ENCODE measurements at places on chromosomes 7 and 10.

DNA sequence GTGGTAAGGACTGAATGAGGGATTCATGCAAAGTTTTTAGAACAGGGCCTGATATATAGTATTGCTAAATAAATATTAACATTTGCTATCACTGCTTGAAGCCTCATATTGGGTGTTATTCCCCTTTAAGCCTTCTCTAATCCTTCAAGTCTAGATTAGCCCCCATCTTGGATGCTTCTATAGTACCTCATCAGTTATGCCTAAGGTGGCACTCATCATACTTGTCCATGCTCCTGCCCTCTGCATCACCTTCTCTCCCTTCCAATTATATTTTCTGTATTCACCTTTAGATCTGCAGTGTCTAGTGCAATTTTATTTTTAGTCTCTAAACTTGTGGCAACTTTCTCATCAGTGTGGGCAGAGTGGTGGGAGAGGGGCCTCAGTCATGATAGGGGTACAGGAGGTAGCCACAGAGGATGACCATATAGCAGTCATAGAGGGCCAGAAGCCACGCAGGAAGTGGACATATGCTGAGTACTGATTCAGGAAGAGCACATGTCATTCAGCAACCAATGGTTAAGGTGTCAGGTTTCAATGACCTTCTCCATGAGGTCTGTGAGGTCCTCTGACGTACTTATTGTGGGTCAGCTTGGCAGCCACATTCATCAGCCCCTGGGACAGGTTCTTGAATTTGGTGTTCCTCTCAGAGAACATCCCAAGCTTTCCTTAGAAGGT lies 2.5 kb downstream of the ENTPD1 start:
- DNase-seq: no peak

- no peak for DNase-seq
These were observed 217.3 kb upstream of the CCDC6 start for GRCh38 chr10:60123668-60124067.

GRCh38 chr7:299628-300027 lies 9.7 kb downstream of the FOXL3 start:
- DNase-seq: no peak

DNA sequence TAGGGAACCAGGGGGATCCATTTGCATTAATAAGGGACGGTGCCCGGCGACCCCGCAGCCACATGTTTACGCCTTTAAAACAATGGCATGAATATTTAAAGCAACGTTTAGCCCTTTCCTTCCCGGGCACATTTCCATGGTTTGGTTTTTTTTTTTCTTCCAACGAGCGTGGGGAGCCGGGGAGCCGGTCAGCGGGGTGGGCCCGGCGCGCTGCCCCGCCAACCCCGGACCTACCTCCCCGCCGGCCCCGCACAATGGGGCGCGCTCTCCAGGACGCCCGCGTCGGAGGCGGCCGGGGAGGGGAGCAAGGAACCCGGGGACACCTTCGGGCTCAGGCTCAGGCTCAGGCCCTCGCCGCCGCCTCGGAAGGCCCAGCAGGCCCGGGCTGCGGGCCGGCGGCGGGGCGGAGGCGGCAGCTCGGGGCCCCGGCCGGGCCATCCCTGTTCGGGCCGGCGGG lies 1.0 kb downstream of the SEPHS1 start:
- no peak for DNase-seq

DNA sequence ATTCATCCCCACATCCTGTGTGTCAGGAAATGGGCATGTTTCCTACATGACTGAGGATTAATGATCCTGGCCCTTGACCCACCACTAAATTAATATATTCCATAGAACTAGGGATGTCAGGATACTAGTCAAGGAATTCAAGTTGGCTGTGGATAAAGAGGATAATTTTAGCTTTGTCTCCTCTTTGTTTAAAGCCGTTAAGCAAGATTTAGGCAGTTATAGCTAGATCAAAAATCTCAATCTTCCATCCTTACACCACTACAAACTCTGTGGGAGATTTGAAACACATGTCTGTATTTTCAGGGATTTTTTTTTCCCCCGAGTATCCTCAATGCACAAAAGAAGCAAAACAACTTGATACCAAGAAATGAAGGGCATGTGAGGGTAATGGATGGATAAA lies 417.1 kb downstream of the MAGI2 start:
- no peak for DNase-seq

GRCh38 chr7:12370249-12370648 lies 33.4 kb downstream of the VWDE start:
- DNase-seq: no peak

DNA sequence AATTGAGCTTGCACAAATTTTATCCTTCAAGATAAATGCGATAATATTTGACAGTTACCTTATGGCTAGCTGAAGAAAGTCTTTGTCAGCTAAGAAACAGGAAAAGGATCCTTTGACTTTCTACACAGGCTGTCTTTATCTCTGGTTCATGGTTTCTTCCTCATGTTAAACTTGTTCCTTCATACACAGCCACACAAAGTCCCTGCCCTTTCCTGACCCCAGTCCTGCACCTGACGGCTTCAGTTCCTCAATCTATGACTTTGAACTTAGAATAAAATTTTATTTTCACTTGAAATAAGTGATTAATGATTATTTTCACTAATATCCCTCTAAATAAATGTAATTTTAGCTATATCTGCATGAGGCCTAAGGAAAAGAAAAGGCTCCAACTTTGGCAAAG lies 77.8 kb upstream of the PRSS1 start:
- no peak for DNase-seq

GRCh38 chr10:78354101-78354500 lies 320.4 kb downstream of the RPS24 start:
- no peak for DNase-seq

DNA sequence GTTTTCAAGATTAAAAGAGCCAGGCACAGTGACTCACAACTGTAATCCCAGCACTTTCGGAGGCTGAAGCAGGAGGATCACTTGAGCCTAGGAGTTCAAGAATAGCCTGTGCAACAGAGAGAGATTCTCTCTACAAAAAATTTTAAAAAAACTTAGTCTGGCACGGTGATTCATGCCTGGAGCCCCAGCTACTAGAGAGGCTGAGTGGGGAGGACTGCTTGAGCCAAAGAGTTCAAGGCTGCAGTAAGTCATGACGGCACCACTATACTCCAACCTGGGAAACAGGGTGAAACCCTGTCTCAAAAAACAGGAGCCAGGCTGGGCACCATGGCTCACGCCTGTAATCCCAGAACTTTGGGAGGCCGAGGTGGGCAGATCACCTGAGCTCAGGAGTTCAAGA lies 86.6 kb upstream of the KCTD7 start:
- no peak for DNase-seq

DNA sequence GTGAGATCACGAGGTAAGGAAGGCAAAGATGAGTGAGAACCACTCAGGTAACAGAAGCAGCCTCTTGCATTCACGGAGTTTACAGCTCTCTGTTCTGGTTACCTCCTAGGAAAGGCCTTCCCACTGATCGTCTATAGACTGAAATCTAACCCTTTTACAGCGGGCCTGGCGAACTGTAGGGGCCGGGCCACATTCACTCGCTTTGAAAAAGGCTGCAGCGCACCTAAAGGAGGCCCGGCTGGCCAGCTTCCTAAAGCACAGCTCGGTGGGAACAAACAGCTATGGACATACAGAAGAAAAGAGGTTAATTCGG lies 565 bp downstream of the ATP5MK start:
- no peak for DNase-seq

DNA sequence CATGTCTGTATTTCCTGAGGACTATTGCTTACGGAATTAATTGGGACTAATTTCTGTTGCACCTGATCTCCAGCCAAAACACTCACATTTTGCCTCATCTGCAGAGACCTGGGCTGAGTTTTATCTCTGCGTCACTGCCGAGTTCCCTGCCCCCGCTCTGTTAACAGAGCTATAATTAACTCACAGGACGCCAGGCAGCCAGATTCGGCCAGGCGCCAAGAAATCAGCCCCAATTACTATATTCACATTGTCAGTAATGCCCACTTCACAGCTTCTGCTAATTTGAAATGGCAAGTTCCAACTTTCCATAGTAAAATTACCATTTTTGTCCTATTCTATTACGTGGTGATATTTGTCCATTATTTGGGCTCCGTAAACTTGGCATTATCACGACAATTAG lies 130.5 kb downstream of the CUX1 start:
- no peak for DNase-seq

- DNase-seq: no peak
These were observed 63.2 kb upstream of the PODXL start for GRCh38 chr7:131619336-131620305.

GRCh38 chr10:36573246-36573645 lies 552.2 kb upstream of the ANKRD30A start:
- no peak for DNase-seq

DNA sequence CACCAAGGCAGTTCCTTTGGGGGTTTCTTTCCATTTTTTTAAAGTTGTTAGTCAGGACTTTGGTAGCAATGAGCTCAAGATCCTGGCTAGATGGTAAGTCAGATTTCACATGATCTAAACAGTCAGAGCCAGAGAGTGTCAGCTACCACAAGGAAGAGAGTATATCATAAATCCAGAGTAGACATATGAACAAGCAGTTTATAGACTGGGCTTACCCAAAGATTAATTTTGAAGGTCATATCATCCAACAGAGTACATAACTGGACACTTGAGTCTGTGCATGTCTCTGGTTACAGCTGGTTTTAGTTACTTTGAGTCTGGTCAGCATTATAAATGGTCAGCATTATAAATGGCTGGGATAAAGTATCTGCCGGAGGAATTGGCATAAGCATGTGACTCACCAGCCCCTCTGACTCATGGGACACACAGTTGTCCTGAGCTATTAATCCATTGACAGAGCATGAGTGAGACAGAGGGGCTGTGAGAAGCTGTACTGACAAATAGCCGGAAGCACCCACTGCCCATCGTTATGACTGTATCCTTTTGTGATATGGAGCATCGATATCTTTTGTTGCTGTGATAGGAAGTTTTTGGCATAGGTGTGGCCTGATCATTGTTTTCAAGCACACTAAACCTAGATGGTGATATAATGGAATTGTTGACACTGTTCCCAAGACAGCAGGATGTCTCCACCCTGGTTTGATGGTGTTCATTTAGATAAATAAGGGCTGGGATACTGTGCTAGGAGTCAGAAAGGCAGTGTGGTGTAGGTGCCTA lies 19.3 kb downstream of the PPP1R3C start:
- DNase-seq: no peak

GRCh38 chr10:28628184-28628893 lies 49.0 kb upstream of the BAMBI start:
- DNase-seq: peak; percentile 27

GRCh38 chr7:151940048-151940811 lies 16.0 kb upstream of the GALNTL5 start:
- DNase-seq: no peak

- no peak for DNase-seq
These were observed 253.2 kb downstream of the POLR1F start for GRCh38 chr7:19455623-19456022.

- DNase-seq: no peak
These were observed 53.8 kb downstream of the MCMBP start for GRCh38 chr10:119818889-119819270.

DNA sequence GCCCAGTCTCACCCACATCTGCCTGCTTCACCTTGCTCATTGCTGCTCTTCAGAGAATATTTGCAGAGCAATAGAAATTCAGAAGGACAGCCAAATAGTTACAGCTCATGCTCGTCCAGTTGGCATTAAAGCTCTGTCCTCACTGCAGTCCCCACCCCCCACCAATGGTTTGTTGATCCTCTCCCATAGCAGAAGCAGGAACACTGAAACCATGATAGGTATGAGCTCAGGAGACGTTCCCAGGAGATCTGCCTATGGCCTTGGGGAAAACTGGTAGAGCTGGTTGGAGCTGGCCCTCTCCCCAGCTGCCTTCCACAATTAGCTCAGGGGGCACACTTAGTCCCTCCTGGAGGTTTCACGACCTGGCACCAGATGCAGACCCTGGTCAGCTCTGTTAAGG lies 68.6 kb upstream of the KMT2C start:
- no peak for DNase-seq

GRCh38 chr10:46554166-46554781 lies 2.2 kb downstream of the GPRIN2 start:
- no peak for DNase-seq

DNA sequence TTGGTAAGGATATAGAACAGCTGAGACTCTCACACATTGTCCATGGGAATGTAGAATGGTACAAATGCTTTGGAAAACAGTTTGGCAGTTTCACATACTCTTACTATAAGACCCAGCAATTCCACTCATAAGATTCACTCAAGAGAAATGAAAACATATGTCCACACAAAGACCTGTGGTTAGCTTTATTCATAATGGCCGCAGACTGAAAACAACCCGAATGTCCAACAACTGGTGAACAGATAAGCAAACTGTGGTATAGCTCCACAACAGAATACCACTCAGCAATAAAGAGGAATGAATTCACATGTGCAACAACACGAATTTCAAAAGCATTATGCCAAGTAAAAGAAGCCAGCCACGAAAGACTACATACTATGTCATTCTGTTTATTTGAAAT lies 33.5 kb upstream of the CUL1 start:
- DNase-seq: no peak

GRCh38 chr10:114431414-114432135 lies 27.3 kb upstream of the AFAP1L2 start:
- no peak for DNase-seq

- no peak for DNase-seq
These were observed 10.3 kb downstream of the HYCC1 start for GRCh38 chr7:23003505-23004246.

- DNase-seq: no peak
These were observed at the start of gene MCMBP for GRCh38 chr10:119872610-119872859. Gene MCMBP, minus strand, starts transcription at chr10:119872843. Its CDS starts 259 bp downstream, at chr10:119872584.

DNA sequence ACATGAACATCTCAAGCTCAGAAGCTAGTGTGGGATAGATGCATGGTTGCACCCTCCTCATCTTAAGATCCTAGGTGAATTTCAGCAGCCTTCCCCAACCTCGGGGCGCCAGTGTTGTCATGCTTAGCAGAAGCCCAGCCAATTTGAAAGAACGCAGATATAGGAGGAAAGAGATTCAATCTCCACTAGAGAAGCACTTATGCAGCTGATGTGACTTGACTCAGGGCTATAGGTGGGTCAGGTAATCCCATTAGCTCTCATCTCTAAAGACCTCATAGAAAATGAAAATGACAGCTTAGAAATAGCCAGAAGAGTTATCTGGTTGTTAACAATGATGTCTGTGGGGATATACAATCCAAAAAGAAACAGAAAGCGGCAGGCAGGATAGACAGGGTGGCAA lies 310.5 kb downstream of the GPAM start:
- DNase-seq: no peak

- DNase-seq: no peak
These were observed 214.1 kb downstream of the KLF6 start for GRCh38 chr10:3570855-3571266.

GRCh38 chr7:105454095-105454747 lies 65.5 kb upstream of the SRPK2 start:
- DNase-seq: no peak

All from activated T-helper 1 cell treated with anti-CD3 and anti-CD28 coated beads, Interleukin-2, amount 50 U/mL, for 16 hours (primary cell).